NT2/D1 (cell line): ENCODE measurements at places on chromosomes 1 and 21.

GRCh38 chr1:229225331-229225782 lies 45.6 kb upstream of the RAB4A start:
- DNase-seq = no peak

DNA sequence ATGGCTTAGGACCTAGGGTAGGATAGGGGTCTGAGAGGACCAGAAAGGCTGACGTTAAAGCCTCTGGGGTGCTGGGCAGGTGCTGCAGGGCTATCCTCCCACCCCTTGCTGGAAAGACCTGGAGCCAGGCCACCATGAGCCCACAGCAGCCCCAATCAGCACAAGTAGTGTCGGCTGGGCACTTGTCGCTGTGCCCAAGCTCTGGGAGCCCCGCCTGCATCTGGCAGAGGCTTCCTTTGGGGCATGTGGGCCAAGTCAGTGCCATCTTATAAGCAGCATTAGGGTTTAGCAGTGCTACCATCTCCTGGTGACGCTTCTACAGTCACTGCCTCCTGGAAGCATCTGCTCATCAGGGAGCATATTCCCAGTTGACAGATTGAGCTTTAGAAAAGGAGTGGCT lies 31.3 kb downstream of the MAN1C1 start:
- DNase-seq = no peak

- DNase-seq = no peak
Measured at GRCh38 chr1:75423136-75423535, 187.8 kb downstream of the SLC44A5 start.

- DNase-seq = no peak
Measured at GRCh38 chr1:218763538-218763937, 410.1 kb upstream of the LYPLAL1 start.

GRCh38 chr1:196007763-196008162 lies 600.5 kb downstream of the KCNT2 start:
- DNase-seq = no peak
